ENCODE measurements at places on chromosomes 5 and 9.

- no peak for DNase-seq
Observed at GRCh38 chr9:17936365-17936764, 357.5 kb downstream of the SH3GL2 start.

- no peak for DNase-seq
Observed at GRCh38 chr5:32098890-32099310, 75.2 kb downstream of the GOLPH3 start.

GRCh38 chr9:86637515-86637914 lies 283.3 kb upstream of the TUT7 start:
- no peak for DNase-seq

DNA sequence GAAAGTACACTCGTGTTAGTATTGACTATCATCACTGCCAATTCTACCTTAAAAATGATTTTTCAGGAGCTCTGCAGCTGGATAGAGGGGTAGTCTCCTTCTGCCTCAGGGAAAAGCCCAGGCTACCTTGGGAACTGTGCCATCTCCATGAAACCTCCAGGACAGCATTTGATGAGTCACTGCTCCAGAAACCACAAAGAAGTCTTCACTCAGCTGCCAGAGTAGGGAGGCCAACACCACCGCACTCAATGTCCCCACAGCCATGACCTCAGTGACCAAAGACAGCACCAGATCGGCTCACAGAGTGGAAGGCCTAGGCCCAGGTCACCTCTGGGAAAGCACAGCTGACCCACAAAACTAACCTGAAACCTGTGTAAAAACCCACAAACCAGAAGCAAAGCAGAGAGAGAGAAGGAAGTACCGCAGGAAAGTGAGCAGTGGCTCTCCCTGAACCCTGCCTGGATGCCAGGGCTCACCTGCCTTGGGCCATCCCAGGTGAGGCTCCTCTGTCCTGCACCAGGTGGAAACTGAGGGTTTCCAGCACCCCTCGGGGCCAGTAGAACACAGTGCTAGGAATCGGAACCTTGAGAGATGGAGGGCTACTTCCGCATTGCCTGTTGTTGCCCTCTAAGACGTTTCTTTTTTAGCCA lies 30.0 kb downstream of the S1PR3 start:
- DNase-seq, result no peak

GRCh38 chr5:172007175-172008110 lies 1.0 kb upstream of the FBXW11 start:
- no peak for DNase-seq

- DNase-seq, result no peak
Observed at GRCh38 chr5:150119421-150120061, 33.2 kb upstream of the CSF1R start.

DNA sequence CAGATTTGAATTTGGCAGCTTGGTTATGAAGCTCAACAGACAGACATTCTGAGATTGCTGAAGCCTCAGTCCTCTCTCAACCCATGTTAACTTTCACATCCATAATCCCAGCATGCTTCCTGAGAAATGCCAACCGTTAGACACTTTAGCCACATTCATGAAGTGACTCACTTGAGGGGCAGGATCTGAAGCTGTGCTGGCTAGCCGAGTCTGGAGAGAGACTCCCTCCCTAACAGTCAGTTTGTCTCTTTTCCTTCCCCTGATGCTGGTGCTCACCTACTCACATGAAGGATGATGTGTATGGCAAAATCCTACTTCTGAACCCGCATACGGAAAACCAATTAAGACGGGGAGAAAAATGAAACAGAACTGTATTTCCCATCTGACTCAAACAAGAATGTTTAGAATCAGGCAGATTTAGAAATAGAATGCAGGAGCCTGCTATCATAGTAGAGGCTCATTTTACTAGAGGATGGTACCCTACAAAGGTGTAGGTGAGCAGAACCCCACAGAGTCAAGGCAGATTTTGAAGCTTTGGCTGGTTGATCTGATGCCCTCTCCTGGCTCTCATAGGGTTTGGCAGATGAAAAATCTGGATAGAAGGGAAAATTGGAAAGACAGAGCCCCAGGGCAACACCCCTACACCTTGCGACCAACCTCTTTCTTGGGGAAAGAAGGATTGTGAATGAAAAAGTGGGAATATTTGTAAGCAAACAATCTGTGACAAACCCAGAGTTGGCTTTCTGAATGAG lies 150.9 kb upstream of the LHFPL2 start:
- DNase-seq, result no peak

DNA sequence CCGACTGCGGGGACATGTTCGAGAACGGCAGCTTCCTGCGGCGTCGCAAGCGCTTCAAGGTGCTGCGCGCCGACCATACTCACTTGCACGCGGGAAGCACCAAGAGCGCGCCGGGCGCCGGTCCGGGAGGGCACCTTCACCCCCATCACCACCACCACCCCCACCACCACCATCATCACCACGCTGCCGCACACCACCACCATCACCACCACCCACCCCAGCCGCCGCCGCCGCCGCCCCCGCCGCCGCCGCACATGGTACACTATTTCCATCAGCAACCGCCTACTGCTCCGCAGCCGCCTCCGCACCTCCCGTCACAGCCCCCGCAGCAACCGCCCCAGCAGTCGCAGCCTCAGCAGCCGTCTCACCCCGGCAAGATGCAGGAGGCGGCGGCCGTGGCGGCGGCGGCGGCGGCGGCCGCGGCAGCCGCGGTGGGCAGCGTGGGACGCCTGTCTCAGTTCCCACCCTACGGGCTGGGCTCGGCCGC lies 514 bp downstream of the FOXB2 start:
- DNase-seq, result no peak

- no peak for DNase-seq
Observed at GRCh38 chr9:91899219-91899563, 50.8 kb downstream of the ROR2 start.

DNA sequence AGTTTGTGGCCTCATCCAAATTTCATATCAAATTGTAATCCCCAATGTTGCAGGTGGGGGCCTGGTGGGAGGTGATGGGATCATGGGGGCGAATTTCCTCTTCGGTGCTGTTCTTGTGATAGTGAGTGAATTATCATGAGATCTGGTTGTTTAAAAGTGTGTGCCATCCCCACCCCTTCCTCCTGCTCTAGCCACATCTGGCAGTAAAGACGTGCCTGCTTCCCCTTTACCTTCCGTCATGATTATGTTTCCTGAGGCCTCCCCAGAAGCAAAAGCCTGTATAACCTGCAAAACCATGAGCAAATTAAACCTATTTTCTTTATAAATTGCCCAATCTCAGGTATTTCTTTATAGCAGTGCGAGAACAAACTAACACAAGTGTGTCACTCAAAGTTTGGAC lies 71.0 kb upstream of the MOCS2 start:
- DNase-seq, result no peak

DNA sequence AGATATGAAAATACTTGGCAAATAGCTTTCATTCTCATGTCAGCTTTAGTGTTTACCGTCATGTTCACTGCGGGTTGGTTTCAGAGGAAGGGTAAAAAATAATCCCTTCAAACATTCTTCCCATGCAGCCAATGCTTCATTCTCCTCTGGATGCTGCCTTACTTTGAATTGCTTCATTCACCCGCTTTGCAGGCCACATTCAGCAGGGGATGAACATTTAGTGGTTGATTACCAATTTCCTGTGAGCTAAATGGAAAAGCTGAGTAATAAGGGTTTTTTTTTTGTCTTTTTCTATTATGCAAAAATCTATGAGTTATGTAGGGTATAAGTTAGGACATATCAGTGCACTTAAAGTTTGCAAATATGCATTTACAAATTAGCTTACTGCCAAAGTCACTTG lies 96.3 kb upstream of the MEF2C start:
- DNase-seq, result no peak

DNA sequence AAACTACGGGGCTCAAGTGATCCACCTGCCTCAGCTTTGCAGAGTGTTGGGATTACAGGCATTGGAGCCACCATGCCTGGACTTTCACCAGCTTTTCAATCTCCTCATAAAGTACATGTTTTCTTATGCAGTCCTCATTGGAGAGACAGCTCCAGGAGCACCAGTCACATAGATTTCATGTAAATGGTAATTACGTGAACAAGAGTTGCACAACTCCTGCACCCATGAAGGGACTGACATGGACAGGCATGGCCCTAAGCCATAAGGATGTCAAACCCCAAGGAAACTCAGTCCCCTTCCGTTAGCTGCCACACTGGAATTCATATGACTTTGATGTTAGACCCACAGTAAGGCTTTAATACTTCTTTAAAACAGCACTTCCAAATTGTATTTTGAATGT lies 7.6 kb upstream of the ADGRV1 start:
- no peak for DNase-seq

DNA sequence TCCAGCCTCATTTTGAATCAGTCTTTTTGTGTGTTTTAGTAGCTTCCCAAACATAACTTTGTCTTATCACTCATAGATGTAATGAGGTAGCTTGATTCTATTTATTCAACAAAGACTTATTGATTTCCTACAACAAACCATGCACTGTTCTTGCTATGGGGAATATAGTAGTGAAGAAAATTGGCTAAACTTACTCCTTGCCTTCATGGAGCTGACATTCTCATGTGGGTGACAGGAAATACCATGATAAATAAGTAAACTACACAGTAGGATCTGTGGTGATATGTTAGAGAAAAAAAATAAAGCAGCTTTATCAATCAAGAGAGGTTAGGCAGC lies 255.7 kb upstream of the TNC start:
- no peak for DNase-seq

DNA sequence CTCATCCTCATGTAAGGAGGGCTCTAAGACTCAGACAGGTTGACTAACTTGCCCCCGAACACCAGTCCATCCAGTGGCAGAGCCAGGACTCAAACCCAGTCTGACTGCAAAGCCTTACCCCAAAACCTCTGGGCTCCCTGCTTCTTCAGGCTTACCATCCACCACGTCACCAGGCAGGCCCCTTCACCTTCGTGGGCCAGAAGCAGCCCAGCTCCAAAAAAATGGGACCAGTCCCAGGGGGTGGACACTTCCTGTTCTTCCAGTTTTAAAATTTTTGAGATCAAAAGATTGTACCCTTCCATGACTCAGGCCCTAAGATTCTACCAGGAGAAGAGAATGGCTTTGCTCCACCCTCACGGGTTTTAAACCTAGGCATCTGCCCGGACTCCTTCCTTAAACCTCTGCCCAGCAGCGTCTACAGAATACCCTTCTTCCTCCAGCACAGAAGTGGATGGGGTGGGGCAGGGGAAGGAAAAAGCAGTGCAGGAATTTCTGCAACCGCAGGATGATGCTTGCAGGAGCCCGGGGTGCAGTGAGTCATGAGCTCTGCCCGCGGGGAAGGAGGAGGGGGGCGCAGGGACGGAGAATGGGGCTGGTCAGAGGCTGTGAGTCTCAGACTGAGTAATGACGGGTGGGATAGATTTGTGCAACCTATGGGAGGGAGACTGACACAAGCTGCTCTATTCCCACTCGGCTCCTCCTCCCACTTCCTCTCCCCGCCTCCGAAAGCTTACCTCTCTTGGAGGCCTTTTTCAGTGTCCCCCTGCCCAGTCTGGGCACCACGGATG lies 50.4 kb upstream of the STXBP1 start:
- no peak for DNase-seq

DNA sequence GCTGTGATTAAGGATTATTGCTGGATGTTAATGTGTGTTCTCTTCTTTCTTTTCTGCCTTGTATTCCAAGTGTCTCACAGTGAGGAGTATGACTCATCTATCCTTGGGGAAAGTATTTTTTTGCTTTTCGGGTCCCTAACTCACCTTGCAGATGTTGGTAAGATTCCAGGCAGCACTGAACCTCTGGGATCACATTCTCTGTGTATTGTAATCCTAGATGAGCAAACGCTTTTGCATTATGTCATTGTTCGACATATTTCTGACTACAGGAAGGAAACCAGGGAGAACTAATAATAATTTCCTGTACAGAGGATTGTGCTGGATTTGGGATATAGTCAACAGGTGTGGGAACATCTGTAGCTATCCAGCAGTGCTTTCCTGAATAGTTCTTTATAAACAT lies 246.1 kb upstream of the TUT7 start:
- no peak for DNase-seq

DNA sequence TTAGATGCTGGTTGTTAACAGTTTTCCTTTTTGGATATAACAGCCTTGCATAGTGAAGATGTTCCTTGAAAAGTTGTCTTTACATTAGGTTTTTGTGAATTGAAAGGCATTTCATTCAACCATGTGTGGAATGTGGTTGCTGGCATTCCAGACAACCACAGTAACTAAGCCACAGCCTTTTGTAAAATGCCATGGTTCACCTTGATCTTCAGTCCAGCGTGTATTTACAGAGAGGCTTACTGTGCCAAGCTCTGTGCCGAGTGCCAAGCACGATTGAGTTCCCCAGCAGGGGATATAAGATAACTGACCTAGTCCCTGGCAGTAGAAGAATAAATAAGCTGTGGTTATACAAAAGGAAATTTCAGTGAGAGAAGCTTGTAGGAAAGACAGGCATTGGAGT lies 4.9 kb downstream of the EXOSC2 start:
- no peak for DNase-seq

DNA sequence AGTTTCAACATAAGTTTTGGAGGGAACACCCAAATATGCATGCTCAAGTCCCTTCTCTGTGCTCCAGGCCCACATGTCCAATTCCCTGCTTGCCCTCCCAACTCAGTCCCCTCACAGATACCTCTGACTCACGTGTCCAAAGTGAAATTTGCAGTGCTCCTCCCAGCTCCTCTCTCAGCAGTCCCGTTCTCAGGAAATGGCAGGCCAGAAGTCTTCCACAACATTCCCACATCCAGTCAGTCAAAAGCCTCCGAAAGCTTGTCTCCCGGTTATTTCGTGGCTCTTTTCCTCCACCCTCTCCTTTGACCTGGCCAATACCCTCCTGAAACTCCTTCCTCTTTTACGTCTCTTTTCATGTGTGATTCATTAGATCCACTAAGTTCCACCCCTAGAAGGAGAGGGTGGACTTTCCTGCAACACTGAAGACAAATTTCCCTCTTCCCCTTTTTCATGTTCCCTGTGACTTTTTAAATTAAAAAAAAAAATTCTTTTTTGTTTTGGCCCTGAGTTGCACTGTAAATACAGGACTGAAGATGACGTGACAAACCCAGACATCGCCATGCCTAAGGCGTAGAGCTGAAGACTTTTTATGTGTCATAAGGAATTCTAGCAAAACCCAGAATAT lies 12.8 kb upstream of the MGAT1 start:
- DNase-seq, result no peak

DNA sequence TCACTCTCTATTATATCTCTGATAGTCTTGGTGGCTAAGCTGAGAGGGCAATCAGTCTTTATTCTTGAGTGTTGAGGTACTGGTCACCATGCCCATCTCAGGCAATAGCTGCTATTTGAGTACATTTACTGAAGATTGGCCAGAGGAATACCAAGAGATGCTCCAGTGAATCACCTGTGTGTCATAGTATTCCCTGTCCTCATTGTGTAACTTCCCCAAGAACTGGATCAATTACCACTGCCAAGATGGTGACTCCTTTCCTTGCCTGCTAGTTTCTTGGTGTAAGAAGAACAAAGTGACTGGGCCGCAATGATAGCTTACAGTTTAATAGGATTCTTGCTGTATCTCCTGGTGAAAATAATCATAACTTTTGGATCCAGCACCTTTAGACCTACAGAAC lies 418.7 kb upstream of the KIF2A start:
- DNase-seq, result no peak

- no peak for DNase-seq
Observed at GRCh38 chr5:138157626-138158025, 18.4 kb upstream of the NME5 start.

- DNase-seq, result no peak
Observed at GRCh38 chr5:140823475-140823874, 2.1 kb downstream of the PCDHA5 start.

Data from stimulated activated CD8-positive, alpha-beta memory T cell treated with anti-CD3 and anti-CD28 coated beads, Interleukin-12 subunit alpha, Interleukin-12 subunit beta, amount 100 ng/mL, for 4 hours (primary cell).